ENCODE measurements at places on chromosomes 7 and 10. TPM values are rescaled to one million over a fixed set of nuclear protein-coding genes. Genes with fewer than 3 reads are reported as not detected.
A peak's percentile ranks its signal among the peaks of the same experiment; 100 is the strongest.

GRCh38 chr10:82515256-82515655 lies 640.3 kb downstream of the NRG3 start:
- no peak for DNase-seq
- H3K4me3 ChIP-seq: no peak overlapping the region
- H3K4me1 ChIP-seq: no peaks in the 10 kb centered on the region
- no peak overlapping the region for H3K27ac ChIP-seq
- H3K36me3 ChIP-seq: no peaks in the 10 kb centered on the region

- H3K4me3 ChIP-seq: no peak overlapping the region
- H3K27ac ChIP-seq: no peak overlapping the region
Observed at GRCh38 chr10:131149586-131149985, 161.9 kb downstream of the TCERG1L start.

DNA sequence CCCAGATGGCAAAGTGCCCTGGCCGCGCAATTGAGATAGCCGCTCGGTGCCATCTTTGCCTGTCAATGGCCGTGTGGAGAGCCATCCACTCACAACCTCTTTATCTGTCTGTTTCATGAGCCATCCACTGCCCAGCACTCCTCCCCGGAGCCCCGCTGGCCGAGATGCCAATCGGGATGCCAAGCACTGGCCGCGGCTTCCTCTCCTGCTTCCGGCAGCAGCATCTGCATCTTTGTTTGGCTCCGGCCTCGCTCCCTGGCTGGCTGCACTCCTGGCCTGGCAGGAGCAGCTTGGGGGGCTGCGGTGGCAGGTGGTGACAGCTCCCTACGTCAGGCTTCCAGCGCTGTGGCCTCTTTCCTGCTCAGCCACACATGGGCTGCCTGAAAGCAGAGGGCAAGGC lies 231.7 kb downstream of the USP6NL start:
- H3K36me3 ChIP-seq: no peaks in the 10 kb centered on the region
- no peak overlapping the region for H3K4me3 ChIP-seq
- no peak for DNase-seq
- no peak overlapping the region for H3K27ac ChIP-seq
- H3K27me3 ChIP-seq: no peaks in the 10 kb centered on the region
- H3K4me1 ChIP-seq: no peaks in the 10 kb centered on the region

- H3K4me1 ChIP-seq: no peaks in the 10 kb centered on the region
- no peak for DNase-seq
- no peaks in the 10 kb centered on the region for H3K36me3 ChIP-seq
Observed at GRCh38 chr10:16904049-16904448, 86.8 kb upstream of the RSU1 start.

DNA sequence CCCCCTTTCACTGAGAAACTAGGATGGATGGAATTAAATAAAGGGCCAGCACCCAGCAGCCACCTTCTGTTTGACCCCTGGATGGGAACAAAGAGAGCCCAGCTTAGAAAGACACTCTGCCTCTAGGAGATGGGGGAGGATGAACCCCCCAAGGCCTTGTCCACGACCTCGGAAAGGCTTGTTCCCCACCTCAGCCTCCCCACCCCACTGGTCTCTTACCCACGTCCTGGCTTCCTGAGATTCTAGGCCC lies 9.7 kb downstream of the ITPRIP start:
- H3K4me1 ChIP-seq: peaks cover 56% of the 10 kb centered on the region
- no peaks in the 10 kb centered on the region for H3K36me3 ChIP-seq
- DNase-seq: peak; percentile 59

DNA sequence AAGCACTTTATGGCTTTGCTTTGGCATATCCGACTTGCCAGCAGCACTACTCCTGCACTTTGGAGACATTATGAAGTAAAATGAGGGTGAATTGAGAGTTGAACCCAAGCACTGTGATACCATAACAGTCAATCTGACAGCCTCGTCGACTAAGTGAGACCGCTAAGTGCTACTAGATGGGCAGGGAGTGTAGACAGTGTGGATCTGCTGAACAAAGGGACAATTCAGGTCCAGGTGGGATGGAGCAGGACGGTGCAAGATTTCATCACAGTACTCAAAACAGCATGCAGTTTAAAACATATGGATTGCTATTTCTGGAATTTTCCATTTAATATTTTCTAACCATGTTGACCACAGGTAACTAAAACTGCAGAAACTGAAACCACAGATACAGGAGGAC lies 20.8 kb upstream of the PRTFDC1 start:
- no peak overlapping the region for H3K27ac ChIP-seq
- DNase-seq: no peak
- no peaks in the 10 kb centered on the region for H3K27me3 ChIP-seq
- no peaks in the 10 kb centered on the region for H3K36me3 ChIP-seq
- no peak overlapping the region for H3K4me3 ChIP-seq

DNA sequence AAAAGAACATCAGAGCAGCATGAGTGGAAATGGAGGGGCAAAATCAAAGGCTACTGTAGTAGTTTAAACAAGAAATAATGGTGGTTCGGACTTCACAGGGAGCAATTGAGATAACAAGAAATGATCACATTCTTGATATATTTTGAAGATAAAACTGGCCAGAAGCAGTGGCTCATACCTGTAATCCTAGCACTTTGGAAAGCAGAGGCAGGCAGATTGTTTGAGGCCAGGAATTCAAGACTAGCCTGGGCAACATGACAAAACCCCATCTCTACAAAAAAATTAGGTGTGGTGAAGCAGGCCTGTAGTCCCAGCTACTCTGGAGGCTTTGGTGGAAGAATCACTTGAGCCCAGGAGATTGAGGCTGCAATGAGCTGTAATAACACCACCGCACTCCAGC lies 22.9 kb downstream of the EEF1AKMT2 start:
- no peak overlapping the region for H3K4me3 ChIP-seq
- no peak overlapping the region for H3K27ac ChIP-seq
- H3K36me3 ChIP-seq: no peaks in the 10 kb centered on the region
- H3K27me3 ChIP-seq: no peaks in the 10 kb centered on the region
- DNase-seq: no peak

- no peak overlapping the region for H3K4me3 ChIP-seq
- no peaks in the 10 kb centered on the region for H3K4me1 ChIP-seq
- no peak overlapping the region for H3K27ac ChIP-seq
- no peaks in the 10 kb centered on the region for H3K36me3 ChIP-seq
Observed at GRCh38 chr7:158445421-158446175, 142.0 kb downstream of the PTPRN2 start.

GRCh38 chr10:121409466-121410104 lies 188.7 kb downstream of the FGFR2 start:
- H3K27me3 ChIP-seq: no peaks in the 10 kb centered on the region
- no peak overlapping the region for H3K27ac ChIP-seq
- H3K4me3 ChIP-seq: no peak overlapping the region
- no peak for DNase-seq

GRCh38 chr7:27182861-27183681 lies 2.0 kb downstream of the HOXA11 start:
- H3K4me3 ChIP-seq: peak overlapping the region; percentile 46
- H3K36me3 ChIP-seq: no peaks in the 10 kb centered on the region
- peaks cover 2% of the 10 kb centered on the region for H3K4me1 ChIP-seq

DNA sequence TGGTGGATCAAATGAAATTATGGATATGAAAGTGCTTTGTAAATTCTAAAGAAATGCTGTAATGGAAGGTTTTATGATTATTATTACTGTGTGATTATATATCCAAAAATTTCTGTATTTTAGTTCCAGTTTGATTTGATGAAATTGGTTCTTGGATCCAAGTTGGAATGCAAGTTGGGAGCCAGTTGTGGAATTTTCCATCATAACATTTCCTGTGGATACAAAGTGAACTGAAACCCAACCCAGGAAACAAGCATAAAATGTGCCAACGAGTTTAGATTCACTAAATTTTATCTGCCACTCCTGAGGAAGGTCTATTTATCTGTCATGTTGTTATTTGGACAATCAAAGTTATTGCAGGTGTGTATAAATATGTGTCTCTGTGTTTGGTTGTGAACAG lies 131.4 kb upstream of the MDFIC start:
- H3K27me3 ChIP-seq: no peaks in the 10 kb centered on the region
- no peaks in the 10 kb centered on the region for H3K4me1 ChIP-seq

- no peaks in the 10 kb centered on the region for H3K27me3 ChIP-seq
- peak; percentile 41 for DNase-seq
- no peak overlapping the region for H3K4me3 ChIP-seq
- H3K36me3 ChIP-seq: no peaks in the 10 kb centered on the region
- H3K27ac ChIP-seq: no peak overlapping the region
Observed at GRCh38 chr7:46145412-46145811, 224.3 kb upstream of the IGFBP3 start.

DNA sequence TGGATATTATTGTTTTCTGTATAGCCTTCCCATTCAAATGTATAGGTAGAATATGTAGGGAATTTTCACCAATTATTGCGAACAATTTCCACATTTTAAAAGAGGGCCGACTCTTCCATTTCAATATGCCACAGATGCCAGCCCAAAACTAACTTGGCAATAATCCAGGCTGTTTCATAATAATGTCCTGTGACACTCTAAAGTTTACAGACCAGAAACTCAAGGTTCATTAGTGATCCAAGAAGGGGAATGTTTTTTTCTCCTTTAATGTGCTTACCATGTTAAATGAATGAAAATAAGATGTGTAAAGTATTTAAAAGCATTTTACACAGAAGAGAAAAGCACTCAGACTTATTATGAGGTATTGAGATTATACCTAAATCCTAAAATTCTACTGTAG lies 63.0 kb upstream of the FAM3C start:
- H3K27me3 ChIP-seq: no peaks in the 10 kb centered on the region
- no peaks in the 10 kb centered on the region for H3K4me1 ChIP-seq
- DNase-seq: no peak
- H3K27ac ChIP-seq: no peak overlapping the region
- no peak overlapping the region for H3K4me3 ChIP-seq

GRCh38 chr7:92221766-92222165 lies 23.9 kb downstream of the KRIT1 start:
- H3K4me1 ChIP-seq: no peaks in the 10 kb centered on the region
- no peak overlapping the region for H3K4me3 ChIP-seq
- no peaks in the 10 kb centered on the region for H3K27me3 ChIP-seq
- no peak overlapping the region for H3K27ac ChIP-seq
- no peak for DNase-seq

DNA sequence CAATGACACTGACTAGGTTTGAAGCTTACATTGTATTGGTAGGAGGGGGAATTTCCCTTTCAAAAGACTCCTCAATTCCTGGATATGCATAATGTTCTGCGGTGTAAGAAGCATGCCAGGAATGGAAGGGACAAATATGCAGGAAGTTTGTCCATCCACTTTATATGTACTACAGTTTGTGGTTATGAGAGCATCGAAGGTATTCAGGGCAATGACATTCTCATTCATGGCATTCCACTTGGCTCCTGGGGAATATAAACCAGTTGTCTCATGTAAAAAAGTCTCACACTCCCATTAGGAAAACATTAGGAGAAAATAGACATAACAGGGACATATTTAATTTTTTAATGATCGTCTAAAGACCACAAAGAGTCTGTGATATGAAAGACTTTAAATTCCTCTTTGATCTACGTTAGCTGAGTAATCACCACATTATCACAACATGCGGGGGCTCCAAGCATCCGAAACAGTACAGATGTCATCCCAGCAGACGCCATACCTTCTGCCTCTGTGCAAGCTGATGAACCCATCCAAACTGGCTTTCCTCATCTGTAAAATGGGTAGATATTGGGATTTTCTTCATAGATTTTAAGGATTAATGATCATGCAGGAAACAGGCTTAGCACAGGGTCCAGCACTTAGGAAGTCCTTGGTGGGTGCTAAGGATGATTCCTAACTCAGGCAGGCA lies 675.3 kb downstream of the INHBA start:
- no peak for DNase-seq
- H3K27me3 ChIP-seq: no peaks in the 10 kb centered on the region
- no peaks in the 10 kb centered on the region for H3K4me1 ChIP-seq
- H3K4me3 ChIP-seq: no peak overlapping the region
- no peak overlapping the region for H3K27ac ChIP-seq

DNA sequence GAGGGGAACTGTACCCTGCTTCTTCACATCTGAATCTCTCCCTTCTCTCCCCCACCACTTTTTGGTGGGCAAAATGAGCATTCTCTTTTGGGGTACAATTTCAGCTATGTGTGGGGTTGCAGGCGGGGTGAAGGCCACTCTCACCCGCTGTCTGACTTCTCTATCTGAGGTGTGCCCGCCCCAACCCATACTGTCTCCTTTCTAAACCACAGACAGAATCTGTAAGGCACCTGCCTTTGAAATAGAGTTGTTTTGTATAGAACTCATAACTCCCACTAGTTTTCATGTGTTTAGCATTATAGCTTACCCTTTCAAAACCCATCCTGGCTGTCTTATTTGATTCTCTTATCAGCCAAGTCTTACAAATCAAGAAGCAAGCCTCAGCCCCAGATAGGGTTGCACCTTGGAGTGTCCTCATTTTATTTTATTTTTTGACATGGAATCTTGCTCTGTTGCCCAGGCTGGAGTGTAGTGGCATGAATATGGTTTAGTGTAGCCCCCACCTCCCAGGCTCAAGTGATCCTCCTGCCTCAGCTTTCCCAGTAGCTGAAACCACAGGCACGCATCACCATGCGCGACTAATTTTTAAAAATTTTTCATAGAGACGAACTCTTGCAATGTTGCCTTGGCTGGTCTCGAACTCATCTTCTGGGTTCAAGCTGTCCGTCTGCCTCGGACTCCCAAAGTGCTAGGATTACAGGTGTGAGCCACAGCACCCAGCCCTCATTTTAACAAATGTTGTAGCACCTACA lies 11.9 kb downstream of the TSPAN14 start:
- peak overlapping the region; percentile 72 for H3K27ac ChIP-seq
- no peaks in the 10 kb centered on the region for H3K36me3 ChIP-seq
- no peak for DNase-seq
- H3K4me3 ChIP-seq: no peak overlapping the region
- peaks cover 47% of the 10 kb centered on the region for H3K4me1 ChIP-seq
- no peaks in the 10 kb centered on the region for H3K27me3 ChIP-seq

DNA sequence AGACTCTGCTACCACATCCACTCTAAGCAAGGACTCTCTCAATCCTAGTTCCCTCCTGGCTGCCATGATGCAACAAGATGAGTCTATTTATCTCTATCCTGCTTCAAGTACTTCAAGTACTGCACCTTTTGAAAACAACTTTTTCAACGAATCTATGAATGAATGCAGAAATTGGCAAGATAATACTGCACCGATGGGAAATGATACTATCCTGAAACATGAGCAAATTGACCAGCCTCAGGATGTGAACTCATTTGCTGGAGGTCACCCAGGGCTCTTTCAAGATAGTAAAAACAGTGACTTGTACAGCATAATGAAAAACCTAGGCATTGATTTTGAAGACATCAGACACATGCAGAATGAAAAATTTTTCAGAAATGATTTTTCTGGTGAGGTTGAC lies 40.7 kb downstream of the AHR start:
- no peak overlapping the region for H3K27ac ChIP-seq
- H3K4me1 ChIP-seq: no peaks in the 10 kb centered on the region
- H3K27me3 ChIP-seq: no peaks in the 10 kb centered on the region
- no peak overlapping the region for H3K4me3 ChIP-seq

GRCh38 chr10:119658274-119658673 lies 7.1 kb downstream of the BAG3 start:
- no peaks in the 10 kb centered on the region for H3K27me3 ChIP-seq
- no peaks in the 10 kb centered on the region for H3K36me3 ChIP-seq
- DNase-seq: peak; percentile 80
- no peak overlapping the region for H3K4me3 ChIP-seq

Gene KLF14
- total RNA-seq: not detected

Gene NPSR1
- not detected for total RNA-seq

Gene PLAC9
- total RNA-seq: 16.9 TPM
